Frontal cortex (tissue), 4 donors: ENCODE measurements at places on chromosomes 4 and X. TPM values are rescaled to one million over a fixed set of nuclear protein-coding genes. Genes with fewer than 3 reads are reported as not detected.

Gene TIMM17B
- total RNA-seq, result 33.8 TPM

Gene BDH2
- total RNA-seq, result 7.3 TPM

Gene ERCC6L
- total RNA-seq, result 0.41 TPM

Gene SYTL4
- 3.3 TPM for total RNA-seq

Gene PLAC1
- not detected for total RNA-seq

Gene PCDH19
- total RNA-seq, result 22.8 TPM

Gene DCAF4L1
- under 0.01 TPM for total RNA-seq

Gene ASB11
- total RNA-seq, result not detected

Gene TACC3
- total RNA-seq, result 2.0 TPM

Gene NPFFR2
- 0.41 TPM for total RNA-seq

Gene RNF175
- 31.0 TPM for total RNA-seq

GRCh38 chr4:15254236-15254880 lies 173.5 kb upstream of the C1QTNF7 start:
- DNase-seq, result no peak

GRCh38 chr4:182325397-182325796 lies 82.2 kb downstream of the TENM3 start:
- no peak for DNase-seq

DNA sequence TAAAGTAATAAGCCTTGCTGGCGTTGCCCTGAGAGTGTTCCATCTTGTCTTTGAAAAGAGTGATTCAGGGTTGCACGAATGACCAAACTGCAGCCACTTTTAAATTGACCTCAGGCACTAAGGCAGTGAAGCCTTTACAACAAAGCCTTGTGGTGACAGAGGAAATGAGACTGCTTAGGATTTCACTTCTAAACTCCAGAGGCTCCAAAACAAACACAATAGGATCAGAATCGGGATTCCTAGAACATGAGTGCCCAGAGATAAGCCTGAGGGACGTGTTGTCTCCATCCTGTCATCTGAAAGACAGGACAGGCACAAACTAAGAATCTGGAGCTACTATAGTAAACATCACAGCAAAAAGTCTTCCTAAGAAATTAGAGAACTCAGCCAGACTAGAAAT lies 405.2 kb downstream of the PPARGC1A start:
- no peak for DNase-seq

GRCh38 chrX:12970691-12971202 lies 4.2 kb upstream of the TMSB4X start:
- no peak for DNase-seq

DNA sequence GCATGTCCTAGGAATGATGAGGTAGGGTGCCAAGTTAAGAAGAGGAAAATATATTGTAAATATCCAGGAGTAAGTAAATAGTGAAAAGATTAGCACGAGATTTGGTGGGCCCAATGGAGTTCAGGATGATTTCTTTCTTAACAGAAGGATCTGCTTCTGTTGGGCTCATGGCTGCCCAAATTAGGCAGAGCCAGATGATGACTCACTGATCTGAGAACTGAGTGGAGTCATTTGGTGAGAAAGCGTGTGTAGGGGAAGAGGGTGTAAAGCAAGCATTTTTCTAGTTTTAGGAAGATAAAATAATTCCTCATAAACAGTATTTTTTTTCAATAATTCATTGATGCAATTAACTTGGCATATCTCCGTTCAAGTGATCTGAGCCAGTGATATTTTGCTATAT lies 1.6 kb downstream of the TBX22 start:
- no peak for DNase-seq

GRCh38 chrX:96405842-96406241 lies 278.8 kb upstream of the DIAPH2 start:
- no peak for DNase-seq

DNA sequence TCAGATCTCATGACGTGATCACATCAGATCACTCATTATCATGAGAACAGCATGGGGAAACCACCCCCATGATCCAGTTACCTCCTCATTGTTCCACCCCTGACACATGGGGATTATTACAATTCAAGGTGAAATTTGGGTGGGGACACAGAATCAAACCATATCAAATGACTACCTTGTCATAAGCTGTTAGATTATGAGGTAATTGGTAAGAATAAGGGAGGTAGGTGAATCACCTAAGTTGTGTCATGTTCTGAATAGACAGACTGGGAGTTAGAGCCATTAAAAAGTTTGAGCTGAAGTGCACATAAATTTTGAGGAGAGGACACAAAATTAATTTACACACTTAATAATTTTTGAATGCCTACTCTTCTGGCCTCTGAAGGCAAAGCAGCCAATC lies 24.7 kb downstream of the SLC9B1 start:
- no peak for DNase-seq

DNA sequence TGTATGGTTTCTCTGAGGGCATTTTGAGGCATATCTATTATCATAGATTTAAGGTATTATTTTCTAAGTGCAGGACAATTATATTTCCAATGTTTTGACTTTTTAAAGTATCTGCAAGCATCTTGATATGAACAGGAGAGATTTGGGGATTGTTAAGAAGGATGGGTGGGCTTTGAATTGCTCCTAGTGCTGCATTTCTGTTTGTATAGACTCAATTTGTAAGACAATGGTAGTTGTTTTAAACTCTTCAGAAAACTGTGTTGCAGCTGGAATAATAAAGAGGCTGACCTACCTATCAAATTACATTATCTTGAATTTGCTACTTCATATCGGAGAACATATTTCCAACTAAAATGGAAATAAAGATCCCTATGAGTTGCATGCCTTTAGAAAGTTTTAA lies 570.3 kb downstream of the ADGRL3 start:
- DNase-seq, result no peak

- no peak for DNase-seq
These were observed 1.3 kb downstream of the TMEM47 start for GRCh38 chrX:34655501-34656455.

- DNase-seq, result no peak
These were observed 46.1 kb upstream of the LGI2 start for GRCh38 chr4:25076625-25077398.

GRCh38 chr4:110296892-110297291 lies 98.5 kb upstream of the ELOVL6 start:
- no peak for DNase-seq

DNA sequence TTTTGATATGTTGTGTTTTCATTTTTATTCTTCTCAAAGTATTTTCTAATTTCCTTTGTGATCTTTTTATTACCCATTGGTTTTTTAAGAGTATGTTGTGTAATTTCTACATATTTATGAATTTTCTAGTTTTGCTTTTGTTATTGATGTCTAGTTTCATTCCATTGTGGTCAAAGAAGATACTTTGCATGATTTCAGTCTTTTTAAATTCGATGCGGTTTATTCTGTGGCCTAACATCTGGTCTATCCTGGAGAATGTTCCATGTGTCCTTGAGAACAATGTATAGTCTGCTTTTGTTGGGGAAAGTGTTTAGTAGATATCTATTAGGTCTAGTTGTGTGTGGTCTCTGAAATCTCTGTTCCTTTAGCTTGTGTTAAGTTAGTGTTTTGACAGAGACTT lies 46.2 kb downstream of the PPEF1 start:
- no peak for DNase-seq

DNA sequence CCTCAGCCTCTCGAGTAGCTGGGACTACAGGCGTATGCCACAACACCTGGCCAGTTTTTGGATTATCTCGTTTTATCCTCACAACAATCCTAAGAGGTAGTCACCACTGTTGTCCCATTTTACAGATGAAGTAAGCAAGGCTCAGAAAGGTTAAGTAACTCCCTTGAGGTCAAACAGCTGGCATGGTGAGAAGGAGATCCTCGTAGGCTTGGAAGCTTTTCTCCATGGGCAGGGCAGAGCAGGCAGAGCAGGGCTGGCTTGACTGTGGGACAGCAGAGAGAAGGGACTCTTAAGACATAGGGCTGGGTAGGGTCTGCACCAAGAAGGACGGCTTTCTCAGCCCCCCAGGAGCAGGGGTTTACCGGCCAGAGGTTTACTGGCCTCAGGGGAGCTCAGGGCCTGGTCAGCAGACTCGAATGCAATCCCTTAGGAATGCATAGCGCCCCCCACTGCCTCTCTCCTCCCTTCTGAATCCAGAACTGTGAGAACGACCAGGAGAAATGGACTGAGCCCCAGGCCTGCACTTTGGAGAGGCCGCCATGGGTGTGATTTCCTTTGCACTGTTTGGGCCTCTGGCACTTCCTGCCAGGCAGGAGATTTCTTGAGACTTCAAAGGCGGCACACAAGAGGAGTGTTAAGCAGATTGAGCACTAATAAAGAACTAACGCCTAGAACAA lies 14.0 kb upstream of the CDKN2AIP start:
- DNase-seq, result no peak

DNA sequence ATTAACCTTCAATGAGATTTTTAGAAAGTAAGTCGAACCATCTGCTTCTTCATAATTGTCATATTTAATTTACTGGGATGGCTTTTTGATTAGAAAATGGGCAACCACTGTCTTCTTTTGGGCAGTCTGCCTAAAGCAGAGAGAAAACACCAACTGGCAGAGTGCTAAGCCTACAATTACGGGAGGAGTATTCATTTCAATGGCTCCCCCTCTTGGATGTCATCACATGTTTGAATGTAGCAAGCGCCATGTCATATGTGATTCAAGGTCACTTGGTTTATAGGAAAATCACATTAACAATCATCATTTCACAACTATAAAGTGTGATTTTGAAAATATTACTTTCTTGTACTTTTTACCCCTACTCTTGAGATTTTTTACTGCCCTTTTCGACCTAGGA lies 261.9 kb downstream of the FRMPD4 start:
- DNase-seq, result no peak
